ENCODE measurements at places on chromosomes 6 and 20.

DNA sequence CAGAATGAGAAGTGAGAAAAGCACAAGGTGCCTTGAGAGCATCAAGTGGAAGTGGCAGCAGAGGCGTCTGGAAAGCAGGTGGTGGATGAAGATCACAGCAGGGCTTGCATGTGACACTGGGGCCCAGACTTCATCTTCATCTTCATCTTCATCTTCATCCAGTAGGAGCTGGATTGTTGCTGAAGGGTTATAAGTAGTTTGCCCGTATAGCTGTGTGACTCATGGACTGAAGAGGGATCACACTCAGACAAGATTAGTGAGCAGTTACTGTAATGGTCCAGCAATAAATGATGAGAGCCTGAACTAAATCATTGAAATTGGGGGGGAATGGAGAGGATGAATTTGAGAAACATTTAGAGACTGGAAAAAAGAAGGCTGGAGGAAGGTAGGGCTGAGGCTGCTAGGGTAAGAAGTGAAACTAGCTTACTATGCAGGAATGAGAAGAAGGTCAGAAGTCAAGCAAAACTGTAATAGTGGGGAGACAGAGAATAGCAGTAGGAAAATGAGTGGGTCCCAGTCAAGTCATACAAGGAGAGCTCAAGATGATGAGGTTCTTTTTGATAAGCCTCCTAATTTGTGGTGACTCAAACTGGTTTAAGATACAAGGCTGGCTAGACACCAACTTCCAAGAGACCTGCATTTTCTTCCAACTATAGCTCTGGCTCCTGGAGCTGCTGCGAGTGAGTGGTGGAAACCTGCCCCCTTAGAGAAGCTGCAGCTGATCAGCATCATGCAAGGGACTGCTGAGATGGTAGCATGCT lies 92.3 kb upstream of the BEND6 start:
- ATAC-seq, result peak; percentile 37

DNA sequence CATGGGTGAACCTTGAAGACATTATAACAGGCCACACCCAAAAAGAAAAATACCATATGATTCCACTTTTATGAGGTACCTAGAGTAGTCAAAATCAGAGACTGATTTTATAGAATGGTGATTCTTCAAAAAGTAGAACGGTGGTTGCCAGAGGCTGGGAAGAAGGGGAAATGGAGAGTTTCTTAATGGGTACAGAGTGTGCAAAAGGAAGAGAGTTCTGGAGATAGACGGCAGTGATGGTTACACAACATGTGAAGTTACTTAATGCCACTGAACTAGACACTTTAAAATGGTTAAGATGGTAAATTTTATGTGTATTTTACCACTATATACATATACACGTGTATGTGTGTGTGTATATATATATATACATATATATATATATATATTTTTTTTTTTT lies 80.8 kb downstream of the PRND start:
- ATAC-seq, result no peak

- no peak for ATAC-seq
Measured at GRCh38 chr6:106555767-106556166, 73.5 kb downstream of the RTN4IP1 start.

- peak; percentile 80 for ATAC-seq
Measured at GRCh38 chr20:57390604-57391438, at the start of gene RBM38. RBM38 (plus strand) TSS chr20:57391396; CDS start chr20:57391582, 186 bp downstream.

DNA sequence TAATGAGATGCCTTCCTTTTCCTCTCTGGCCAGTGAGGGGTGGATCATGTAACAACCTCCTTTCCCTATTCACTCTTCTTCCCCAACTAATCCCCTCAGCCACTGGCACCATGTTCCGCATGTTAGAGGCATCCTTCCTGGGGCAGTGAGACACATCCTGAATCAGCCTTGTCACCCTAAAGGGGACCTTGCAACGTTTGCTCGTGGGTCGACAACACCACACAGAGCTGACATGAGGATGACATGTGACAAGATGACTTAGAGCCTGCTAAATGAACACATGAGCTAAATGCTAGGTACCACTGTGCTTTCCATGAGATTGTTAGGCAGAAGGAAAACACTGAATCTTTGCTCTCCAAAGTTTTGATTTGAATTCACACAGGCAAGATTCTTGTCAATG lies 129.2 kb downstream of the ATXN1 start:
- no peak for ATAC-seq

- ATAC-seq, result no peak
Measured at GRCh38 chr6:20789162-20789561, 254.9 kb downstream of the CDKAL1 start.

- ATAC-seq, result no peak
Measured at GRCh38 chr20:6101346-6101745, 21.5 kb downstream of the FERMT1 start.

DNA sequence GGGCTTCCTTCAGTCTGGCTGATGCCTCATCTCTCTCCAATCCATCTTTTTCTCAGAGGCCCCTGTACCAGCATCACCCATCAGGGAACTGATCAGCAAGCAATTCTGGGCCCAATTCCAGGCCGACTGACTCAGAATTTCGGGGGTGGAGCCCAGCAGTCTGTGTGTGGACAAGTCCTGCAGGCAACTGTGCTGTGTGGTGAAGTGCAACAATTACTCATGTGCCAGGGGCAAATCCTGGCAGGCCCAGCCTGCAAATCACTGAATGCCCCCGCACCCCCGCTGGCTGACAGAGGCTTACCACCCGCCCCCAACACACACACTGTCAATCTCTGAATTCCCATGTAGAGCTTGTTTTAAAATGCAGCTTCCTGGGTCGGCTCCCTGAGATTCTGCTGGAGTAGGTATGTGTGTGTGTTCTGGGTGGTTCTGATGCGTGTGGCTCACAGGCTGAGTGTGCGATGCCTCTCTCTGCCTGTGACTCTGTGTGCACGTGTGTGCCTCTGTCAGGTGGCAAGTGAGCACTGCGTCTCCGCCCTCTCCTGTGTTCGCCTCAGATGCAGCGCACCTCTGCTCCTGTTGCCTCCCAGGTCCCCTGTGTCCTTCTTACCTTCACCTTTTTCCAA lies 45.4 kb downstream of the SSR1 start:
- peak; percentile 54 for ATAC-seq

DNA sequence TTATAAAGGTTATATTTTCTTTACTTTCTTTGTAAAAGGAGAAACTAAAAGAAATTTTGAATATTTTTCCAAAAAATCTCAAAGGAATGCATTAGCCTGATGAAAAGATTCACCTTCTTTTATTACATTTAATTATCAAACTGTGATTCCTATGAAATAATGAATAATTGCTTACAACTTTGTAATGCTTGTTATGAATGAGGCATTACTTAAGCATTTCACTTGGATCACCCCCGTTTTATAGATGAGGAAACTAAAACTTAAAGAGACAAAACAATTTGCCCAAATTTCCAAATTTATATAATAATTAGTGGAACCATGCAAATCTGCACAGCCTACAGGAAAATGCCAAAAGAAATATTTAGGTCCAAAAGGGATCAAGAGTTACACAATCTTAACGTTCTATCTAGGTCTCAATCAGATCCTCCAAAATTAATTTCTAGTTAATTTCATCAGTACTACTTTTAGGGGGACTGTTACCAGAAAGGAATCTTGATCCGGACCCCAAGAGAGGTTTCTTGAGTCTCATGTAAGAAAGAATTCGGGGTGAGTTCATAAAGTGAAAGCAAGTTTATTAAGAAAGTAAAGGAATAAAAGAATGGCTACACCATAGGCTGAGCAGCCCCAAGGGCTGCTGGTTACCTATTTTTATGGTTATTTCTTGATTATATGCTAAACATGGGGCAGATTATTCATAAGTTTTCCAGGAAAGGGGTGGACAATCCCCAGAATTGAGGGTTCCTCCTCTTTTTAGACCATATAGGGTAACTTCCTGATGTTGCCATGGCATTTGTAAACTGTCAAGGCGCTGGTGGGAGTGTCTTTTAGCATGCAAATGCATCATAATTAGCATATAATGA lies 288.0 kb downstream of the ADGB start:
- no peak for ATAC-seq

DNA sequence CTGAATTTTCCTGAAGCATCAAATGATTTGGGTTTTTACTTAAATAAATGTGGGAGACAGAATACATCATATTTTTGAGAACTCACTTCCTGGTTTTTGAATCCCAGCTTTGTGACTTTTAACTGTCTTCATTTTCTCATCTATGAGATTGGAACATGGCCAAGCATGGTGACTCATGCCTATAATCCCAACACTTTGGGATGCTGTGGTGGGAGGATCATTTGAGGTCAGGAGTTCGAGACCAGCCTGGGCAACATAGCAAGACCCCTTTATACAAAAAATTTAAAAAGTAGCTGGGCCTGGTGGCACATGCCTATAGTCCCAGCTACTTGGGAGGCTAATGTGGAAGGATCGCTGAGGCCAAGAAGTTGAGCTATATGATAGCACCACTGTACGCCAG lies 122.3 kb downstream of the QKI start:
- ATAC-seq, result no peak

DNA sequence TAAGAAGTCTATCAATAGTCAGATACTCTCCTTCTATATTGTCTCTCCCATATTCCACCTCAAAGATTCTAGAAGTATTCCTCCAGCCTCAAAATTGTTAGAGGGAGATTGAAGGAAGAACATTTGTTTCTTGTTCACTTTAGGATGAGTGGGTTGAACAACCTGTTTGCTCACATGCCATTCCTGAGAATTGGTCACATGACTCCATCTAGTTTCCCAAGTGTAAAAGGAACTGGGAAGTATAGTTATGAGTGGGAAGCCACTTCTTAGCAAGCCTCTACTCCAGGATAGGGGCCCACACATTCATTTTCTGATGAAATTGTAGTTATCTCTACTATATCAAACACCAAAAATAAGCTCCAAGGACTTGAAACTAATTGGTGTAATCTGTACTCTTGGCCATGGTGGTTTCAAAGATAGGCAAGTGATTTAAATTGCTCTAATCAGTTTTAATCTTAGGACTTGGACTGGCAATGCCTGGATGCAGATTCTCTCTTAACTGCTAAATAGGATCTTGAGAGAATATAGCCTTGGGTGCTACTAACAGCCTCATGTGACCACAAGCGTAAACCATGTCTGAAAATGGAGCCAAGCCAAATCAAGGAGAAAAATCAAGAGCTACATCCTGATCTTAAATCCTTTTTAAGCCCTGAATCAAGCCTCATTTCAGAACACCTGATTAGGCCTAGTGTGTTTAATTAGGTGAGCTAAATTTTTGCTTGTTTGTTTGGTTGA lies 758.7 kb upstream of the MAN1A1 start:
- ATAC-seq, result no peak

DNA sequence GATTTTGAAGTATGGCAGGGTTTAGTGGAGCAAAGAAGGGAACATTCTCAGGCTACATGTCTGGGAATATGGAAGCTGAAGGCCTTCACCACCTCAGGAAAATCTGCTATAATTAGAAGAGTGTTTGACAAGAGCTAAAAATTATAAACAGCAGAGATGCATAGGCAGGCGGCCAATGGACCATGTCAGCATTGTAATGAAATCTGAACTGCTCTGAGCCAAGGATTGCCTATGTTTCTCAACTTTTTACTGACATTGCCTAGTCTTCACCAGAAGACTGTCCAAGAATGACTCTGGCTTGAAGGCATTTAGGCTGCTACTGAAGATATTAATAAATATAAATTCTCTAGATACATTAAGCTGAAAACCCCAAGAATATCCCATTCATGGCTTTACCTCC lies 84.1 kb downstream of the C6orf52 start:
- ATAC-seq, result peak; percentile 89

- no peak for ATAC-seq
Measured at GRCh38 chr6:114863610-114864009, 520.8 kb upstream of the HS3ST5 start.

GRCh38 chr6:99333068-99333467 lies 16.4 kb downstream of the FAXC start:
- ATAC-seq, result no peak

Data from gastroesophageal sphincter (tissue), 4 donors.